ENCODE measurements at places on chromosomes 4 and X.

DNA sequence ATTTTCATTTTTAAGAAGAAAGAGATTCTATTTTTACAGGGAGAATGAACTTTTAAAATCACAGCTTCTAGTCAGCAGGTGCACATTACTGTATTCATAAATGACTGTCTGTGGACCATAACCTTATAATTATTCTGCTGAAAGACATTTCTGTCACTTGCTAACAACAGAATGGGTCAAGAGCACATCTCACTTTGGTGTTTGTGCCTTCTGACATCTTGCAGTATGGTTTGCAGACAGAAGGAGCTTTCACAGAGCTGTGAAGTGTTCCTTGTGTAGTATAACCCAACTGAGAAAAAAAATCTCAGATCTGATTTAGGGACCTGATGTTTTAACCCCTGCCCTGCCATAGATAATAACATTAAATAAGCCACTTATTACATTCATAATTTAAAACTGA, 131.4 kb upstream of the CTSO start:
- no peak for DNase-seq

- DNase-seq: no peak
Measured at GRCh38 chr4:10524196-10524833, 67.1 kb upstream of the ZNF518B start.

DNA sequence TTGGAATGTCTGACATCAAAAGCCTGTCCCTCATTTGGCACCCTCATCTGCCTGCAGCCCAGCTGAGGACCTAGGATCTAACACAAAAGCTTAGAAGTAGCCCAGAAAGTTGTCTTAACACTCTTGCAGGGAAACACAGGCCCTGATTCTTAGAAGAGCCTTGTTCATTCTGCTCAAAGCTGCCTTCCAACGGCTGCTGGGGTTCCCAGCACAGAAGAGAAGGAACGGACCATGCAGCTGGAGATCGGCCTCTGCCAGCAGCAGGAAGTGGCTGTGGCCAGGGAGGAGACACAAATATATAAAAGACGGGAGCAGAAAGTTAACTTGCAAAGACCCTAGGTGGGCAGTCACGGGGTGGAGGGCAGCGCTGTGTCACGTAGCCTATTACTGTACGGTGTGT, 20.4 kb downstream of the PRPS2 start:
- no peak for DNase-seq

GRCh38 chr4:102474736-102475504, 26.2 kb upstream of the NFKB1 start:
- DNase-seq: no peak
